ENCODE measurements at places on chromosomes 1 and 21. TPM values are rescaled to one million over a fixed set of nuclear protein-coding genes. Genes with fewer than 3 reads are reported as not detected.
A peak's percentile ranks its signal among the peaks of the same experiment; 100 is the strongest.

The LRRN2 gene
- not detected for total RNA-seq

DNA sequence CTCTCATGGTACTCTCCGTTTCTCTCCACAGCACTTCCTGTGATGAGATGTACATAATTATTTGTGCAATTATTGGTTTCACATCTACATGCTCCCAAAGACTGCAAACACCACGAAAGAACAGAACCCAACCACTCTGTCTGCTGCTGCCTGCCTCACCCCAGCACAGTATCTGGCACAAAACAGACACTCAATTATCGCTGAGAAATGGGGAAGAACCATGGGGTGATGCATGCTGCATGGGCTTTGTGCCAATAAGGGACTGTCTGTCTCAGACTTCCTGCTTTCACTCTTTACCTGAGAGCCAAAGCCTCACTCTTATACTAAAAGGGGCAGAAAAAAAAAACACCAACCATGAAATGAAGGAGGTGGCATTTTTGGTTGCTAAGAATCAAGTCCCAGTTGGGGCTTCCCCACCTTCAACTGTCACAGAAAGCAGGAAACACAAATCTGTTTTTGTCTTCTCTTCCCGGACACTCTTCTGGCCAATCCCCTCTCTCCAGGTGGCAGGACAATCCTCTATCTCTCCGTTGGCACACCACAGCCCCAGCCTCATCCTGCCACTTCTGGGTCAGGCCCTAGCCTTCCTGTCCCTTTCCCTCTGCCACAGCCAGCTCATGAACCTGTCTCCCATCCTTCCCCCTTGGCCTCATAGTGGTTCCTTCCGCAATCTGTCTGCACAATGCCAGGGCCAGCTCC, 82.0 kb downstream of the TGFBR3 start:
- DNase-seq, result peak; percentile 83

DNA sequence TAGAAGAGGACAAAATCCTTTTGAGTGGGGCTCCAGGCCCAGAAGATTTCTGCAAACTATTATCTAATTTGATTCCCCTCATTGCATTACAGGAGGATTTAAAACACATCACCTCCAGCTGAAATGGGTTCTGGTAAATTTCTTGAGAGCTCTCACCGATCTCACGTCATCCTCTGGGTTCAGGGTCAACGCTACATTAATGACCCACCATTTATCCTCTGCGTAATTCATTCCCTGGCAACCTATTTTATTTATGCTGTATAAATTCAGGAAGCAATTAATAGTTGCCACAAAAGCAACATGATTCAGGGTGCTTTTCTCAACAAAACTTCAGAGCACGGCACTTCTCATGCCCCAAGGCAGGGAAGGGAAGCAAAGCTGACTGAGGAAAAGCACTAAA, 38.9 kb downstream of the LMX1A start:
- DNase-seq, result no peak

DNA sequence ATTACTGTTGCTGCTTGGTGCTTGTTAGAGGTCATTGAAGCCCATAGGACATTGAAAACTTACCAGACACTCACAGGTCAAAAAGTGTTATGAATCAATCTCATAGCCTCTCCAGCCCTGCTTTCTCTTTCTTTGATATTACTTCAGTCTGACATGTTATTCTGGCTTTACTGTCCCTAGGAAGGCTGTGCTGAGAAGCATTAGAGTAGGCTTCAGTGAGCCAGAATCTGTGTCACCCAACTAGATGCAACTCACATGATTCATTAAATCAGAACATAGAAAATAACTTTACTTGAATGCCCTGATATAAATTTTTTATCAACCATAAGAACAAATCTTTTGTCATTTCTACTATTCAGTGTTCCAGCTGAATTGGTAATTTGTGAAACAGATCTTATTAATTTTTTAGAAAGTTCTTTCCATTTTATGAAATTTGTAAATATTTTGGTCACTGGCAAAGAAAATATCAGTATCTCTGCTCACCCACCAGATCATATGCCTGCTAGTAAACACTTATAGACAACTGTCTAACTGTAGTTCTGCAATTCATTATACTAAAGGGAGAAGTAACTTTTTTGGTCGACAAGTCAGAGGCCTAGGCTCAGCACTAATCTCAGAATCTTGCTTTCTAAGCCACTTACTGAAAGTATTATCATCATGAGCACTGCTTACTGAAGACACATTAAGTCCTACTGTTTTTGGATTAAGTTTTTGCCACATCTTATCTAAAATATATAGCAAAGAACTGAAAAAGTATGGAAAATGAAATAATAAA, 48.2 kb downstream of the RPAP2 start:
- no peak for DNase-seq

- DNase-seq, result peak; percentile 37
Observed at GRCh38 chr1:12040457-12041051, 21.3 kb downstream of the MIIP start.

DNA sequence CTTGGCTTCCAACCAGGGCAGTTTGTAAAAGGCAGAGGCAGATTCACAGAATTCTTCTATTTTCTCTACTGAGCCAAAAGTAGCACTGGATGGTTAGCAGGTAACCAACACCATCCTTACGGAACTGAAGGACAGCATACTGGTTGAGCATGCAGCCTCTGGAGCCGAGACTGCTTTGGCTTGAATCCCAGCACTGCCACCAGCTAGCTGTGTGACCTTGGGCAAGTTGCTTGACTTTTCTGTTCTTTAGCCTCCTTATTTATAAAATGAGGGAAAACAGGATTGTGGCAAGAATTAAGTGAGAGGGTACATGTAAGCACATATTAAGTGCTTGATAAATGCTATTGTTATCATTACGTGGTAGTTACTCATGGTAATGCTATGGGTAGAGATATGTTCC, 19.5 kb downstream of the CACNA1S start:
- no peak for DNase-seq

The GNAI3 gene
- total RNA-seq, result 9.1 TPM

DNA sequence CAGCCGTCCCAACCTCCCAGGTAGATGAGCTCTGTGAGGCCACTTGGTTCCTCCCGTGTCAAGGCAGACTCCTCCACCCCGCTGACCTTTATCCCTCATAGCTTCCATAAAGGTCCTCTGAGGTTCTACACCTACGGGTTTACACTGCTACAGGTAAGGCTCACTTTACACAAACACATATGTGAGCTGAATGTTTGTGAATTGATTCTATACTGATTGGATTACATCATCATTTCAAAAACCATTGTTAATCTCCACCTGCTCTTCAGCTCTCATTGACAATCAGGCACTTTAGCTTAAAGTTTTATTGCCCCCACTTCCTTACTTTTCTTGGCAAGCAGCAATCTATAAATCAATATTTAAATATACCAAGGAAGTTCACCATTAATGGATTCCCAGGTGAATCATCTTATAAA, 12.8 kb upstream of the RGS16 start:
- DNase-seq, result no peak

DNA sequence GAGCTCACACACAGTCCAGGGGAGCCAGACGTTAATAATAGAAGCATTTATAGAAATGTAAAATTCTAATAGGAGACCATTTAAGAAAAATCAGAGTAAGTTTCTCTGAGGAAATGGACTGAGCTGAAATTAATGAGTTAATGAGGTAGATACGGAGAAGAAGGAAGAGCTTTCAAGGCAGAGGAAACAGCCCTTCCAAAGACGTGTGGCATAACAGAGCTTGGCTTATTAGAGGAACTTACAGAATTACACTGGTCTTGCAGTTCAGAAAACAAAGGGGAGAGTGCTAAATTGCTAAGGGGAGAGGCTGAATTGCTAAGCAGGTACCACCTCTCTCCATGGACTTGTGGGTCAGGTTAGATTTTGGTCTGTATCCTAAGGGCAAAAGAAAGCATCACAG, 8.2 kb upstream of the PIGK start:
- DNase-seq, result no peak

The VANGL2 gene
- total RNA-seq, result 3.4 TPM

GRCh38 chr1:162868972-162869371, 8.0 kb upstream of the CCDC190 start:
- DNase-seq, result peak; percentile 9

GRCh38 chr1:54337928-54338327, 68.3 kb downstream of the SSBP3 start:
- DNase-seq, result no peak

The CELA2B gene
- 0.40 TPM for total RNA-seq

GRCh38 chr1:53526451-53527101, 67.4 kb downstream of the DMRTB1 start:
- no peak for DNase-seq

- DNase-seq, result no peak
Observed at GRCh38 chr1:241838897-241839296, 9.1 kb upstream of the EXO1 start.

GRCh38 chr1:220421508-220421907, 106.4 kb upstream of the MARK1 start:
- no peak for DNase-seq

GRCh38 chr1:170705981-170706380, 42.0 kb downstream of the PRRX1 start:
- no peak for DNase-seq

GRCh38 chr1:109481646-109482045, 2.1 kb upstream of the ATXN7L2 start:
- no peak for DNase-seq

- peak; percentile 48 for DNase-seq
Observed at GRCh38 chr21:40512590-40512989, 334.4 kb downstream of the DSCAM start.

GRCh38 chr1:106548726-106549125, 507.7 kb upstream of the PRMT6 start:
- DNase-seq, result no peak

- DNase-seq, result peak; percentile 94
Observed at GRCh38 chr1:51648180-51649109, 31.6 kb downstream of the OSBPL9 start.

DNA sequence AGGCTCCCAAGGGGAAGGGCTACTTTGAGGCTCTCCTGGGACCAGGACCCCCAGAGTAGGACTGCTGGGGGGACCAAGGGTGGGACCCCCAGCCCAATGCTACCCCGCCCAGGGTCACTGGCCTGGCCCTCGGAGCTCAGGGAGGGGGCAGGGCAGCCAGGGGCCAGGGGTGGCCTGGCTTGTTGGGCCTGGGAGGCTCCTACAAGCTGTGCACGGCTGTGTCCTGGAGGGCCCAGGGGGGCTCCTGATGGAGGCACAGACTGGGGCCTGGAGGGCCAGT, 2.2 kb downstream of the HES4 start:
- no peak for DNase-seq

GRCh38 chr1:109806733-109807400, 43.1 kb upstream of the EPS8L3 start:
- DNase-seq, result no peak

- no peak for DNase-seq
Observed at GRCh38 chr21:43757601-43758000, 18.5 kb downstream of the CSTB start.

GRCh38 chr1:28737307-28738132, 780 bp downstream of the YTHDF2 start:
- peak; percentile 77 for DNase-seq

The ST7L gene
- total RNA-seq, result 21.7 TPM

GRCh38 chr21:46049890-46050667, 47.8 kb upstream of the COL6A2 start:
- no peak for DNase-seq
